ENCODE measurements at places on chromosomes 12 and 14.

- DNase-seq = no peak
Measured at GRCh38 chr14:40386433-40386832, 954.2 kb upstream of the FBXO33 start.

DNA sequence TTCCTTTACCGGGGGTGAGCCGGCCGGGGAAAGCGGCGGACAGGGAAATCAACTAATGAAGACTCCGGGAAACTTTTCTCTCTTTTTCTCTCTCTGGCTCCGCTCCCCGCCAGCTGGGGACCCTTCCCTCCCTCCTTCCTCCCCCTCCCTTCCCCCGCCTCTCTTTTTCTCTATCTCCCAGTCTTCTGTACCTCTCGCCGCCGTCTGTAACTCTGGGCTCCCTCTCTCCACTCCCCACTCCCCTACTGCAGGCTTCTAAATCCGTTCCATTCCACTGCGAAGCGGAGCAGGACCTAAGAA is 6.9 kb upstream of the HOXC11 start:
- no peak for DNase-seq

DNA sequence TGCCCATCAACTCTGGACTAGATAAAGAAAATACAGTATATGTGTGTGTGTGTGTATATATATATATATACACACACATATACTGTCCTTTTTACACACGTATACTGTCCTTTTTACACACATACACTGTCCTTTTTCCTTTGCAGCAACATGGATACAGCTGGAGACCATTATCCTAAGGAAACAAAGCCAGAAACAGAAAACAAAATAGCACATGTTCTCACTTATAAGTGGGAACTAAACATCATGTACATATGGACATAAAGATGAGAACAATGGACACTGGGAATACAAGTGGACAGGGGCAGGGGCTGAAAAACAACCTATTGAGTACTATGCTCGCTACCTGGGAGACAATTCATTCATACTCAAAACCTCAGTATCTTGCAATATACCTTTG is 23.7 kb downstream of the VDR start:
- no peak for DNase-seq

DNA sequence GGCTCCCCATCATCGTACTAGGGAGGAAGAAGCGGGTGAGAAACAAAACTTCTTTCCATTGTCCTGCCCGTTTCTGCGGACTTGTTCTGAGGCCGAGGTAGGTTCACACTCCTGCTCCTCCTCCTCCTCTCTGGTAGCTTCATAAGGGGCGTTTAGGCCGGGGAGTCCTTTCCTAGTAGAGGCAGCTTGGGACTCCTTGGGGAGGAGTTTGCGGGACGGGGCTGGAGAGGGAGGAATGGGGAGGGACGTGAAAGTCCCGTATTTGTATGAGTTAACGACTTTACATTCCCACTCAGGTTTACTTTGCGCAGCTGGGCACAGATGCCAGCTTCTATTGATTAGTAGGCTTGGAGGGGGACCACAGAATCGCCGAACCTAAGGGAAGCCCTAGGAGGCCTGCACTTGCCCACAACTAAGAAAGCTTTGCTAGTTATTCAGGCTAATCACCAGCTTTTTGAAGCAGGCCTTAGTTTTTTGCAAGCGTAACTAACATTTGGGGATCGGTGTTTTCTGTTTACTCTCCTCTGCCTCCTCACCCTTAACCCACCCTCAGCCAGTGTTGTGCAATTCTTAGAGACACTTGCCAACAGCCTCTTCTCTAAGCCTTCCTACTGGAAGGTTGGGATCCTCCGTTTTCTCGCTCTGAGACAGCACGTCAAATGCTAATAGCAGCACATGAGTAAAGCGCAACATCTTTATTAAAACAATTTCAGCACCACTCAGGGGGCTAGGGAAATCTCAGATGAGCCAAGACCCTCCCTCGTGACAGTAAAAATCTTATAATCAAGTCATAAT is 499 bp downstream of the RNASE4 start:
- DNase-seq = no peak

DNA sequence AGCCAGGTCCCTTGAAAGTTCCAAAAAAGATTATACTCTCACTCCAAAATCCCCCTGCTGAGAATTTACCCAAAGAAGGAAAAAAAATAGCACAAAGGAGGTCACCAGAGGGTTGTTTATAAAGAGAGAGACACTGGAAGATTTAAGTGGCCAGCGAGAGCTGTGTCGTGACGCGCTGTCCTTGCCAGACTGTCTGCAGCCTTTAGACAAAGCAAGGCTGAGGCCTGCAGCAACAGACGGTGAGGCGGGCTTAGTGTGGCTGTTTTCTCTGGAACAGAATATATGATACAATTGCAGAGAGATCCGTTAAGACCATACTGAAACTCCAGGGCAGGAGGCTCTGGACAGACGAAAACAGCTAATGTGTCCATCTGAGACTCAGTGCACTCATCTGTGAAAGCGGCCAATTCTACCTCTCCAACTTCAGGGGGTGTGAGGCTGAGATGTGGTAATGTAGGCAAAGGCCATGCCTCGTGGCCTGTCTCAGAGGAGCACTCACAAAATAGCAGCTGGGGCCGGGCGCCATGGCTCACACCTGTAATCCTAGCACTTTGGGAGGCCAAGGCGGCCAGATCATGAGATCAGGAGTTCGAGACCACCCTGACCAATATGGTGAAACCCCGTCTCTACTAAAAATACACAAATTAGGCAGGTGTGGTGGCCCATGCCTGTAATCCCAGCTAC is 36.2 kb downstream of the ANAPC7 start:
- DNase-seq = no peak

- no peak for DNase-seq
Measured at GRCh38 chr14:92563765-92564285, 50.2 kb downstream of the RIN3 start.

- no peak for DNase-seq
Measured at GRCh38 chr14:92673601-92674150, 74.8 kb downstream of the LGMN start.

DNA sequence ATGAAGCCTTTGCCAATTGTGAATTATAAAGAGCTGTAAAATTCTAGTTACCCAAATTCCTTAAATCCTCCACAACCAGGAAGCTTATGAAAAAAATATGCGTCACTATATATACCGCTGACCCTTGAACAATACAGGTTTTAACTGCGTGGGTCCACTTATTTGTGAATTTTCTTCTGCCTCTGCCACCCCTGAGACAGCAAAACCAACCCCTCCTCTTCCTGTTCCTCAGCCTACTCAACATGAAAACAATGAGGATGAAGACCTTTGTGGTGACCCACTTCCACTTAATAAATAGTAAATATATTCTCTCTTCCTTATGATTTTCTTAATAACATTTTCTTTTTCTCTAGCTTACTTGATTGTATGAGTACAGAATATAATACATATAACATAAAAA is 42.2 kb downstream of the CMKLR1 start:
- no peak for DNase-seq

DNA sequence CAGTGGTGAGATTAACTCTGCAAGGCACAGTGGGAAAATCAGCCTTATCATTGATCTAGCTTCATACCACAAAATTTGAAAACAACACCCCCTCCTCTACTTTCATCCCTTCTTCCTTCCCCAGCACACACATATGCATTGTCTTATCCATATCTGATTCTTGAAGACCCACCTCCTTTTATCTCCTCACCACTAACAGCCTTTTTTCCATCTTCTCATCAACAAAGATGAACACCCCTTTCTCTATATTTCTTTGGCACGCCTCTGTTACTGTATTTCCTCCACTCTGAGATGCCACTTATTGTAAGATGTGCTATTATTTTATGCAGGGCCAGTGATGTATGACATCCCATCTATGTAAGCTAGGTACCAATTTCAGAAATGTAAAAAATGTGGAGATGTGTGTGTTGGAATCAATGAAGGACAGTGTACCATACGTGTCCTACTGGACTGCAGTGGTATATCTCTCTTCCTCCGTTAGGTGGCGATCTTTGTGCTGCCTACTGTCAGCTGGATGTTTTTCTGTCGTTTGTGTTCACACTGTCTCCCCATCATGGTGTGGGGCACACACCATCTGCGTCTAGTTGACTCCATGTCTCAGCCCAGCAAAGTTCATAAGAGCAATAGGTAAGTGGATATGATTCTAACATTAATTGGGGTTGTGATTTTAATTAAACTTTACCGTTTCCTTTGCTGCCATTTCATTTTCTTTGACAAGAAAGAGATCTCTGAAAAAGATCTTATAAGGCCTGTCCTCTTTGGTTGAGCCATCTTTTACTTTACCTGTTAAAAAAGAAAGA is 24.0 kb downstream of the CCDC38 start:
- no peak for DNase-seq

- DNase-seq = no peak
Measured at GRCh38 chr12:43213608-43214007, 338.4 kb downstream of the ADAMTS20 start.

DNA sequence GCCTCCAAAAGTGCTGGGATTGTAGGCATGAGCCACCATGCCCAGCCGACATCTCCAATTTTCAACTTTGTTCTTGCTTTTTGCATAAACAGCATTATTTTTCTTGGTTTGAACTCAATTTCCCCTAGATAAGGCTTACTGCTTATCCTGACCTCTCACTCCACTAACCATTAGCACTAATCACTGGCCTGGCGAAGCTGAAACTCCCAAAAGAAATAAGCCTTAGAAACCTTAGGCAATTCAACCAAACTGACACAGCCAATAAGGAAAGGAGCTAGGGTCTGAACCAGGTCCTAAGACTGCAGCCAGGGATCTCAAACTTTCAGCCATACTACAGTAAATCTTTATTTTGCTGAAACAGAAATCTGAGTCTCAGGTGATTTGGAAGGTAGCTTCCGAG is 448.0 kb downstream of the RMST start:
- no peak for DNase-seq

DNA sequence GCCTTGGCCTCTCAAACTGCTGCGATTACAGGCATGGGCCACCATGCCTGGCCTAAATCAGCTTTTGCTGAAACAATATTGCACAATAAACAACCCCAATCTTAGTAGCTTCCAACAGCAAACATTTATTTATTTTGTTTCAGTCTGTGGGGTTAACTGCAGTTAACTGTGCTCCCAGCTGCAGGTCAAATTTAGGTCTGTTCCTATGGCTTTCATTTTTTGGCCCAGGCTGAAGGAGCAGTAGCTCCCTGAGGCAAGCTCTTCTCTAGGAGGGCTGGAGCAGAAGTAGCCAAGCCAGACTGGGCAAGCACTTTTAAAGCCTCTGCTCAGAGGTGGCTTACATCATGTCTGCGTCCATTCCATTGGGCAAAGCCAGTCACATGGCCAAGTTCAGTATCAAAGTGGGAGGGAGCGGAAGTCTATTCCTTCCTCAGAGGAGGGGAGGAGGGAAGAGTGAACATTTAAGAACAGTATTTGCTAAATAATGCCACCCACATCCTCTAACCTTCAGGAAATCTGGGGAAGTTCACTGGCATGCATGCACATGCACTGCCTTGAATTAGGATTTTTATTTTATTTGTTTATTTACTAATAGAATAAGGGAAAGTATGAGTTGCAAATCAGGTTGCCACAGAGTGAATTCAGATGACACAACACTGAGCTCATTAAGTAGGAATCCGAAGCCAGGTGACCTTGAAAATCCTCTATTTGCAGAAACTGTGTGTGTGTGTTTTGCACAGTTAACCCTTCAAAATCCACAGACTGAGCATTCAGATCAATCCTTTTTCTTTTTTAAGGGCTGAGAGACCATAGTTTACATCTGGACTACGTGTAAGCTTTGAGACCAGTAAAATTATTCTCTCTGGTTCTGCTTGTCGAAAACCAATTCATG is 122.0 kb upstream of the SEL1L start:
- DNase-seq = no peak

DNA sequence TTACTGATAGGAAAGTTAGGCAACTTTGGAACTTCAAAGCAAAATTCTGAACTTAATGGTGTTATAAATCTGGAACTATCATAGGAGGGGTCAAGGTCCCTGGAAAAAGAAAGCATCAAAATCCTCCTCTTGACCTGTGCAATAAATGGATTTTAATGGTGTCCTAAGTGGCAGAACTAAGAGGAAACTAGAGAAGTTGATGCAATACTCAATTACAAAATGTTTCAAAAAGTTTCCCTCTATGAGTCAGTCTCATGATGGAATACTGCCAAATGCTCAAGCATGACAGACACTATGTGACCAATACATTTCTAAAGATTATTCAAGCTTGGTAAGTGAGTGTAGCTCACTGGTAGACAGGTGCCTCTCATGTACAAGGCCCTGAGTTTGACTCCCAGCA is 47.7 kb upstream of the ERGIC2 start:
- no peak for DNase-seq

- peak; percentile 94 for DNase-seq
Measured at GRCh38 chr14:90396341-90397339, at the start of gene CALM1. Gene CALM1 (plus strand): TSS chr14:90397029. CDS start chr14:90397231, 202 bp downstream.

- no peak for DNase-seq
Measured at GRCh38 chr12:23380419-23381100, 568.9 kb downstream of the SOX5 start.

DNA sequence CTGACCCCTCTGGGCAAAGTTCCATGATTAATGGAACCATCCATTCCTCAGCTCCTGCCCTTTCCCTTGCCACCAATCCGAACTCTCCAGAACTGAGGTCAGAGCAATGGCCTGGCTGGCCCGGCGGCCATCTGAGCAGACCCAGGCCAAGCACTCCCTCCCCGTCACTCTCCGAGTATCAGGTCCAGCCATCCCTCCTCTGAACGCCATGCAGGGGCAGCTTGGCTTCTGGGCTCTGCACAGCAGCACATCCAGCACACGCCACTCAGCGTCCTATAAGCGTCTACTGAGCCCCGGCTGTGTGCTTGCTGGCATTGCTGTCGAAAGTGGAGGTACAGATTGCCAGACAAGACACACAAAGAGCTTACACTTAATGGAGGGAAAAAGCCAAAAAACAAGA is 34.3 kb upstream of the VWF start:
- DNase-seq = no peak

- no peak for DNase-seq
Measured at GRCh38 chr12:52166672-52167071, 25.1 kb downstream of the KRT80 start.

Measured in anterior cingulate cortex (tissue), 58 donors.